ENCODE measurements at places on chromosomes 2 and 18.

DNA sequence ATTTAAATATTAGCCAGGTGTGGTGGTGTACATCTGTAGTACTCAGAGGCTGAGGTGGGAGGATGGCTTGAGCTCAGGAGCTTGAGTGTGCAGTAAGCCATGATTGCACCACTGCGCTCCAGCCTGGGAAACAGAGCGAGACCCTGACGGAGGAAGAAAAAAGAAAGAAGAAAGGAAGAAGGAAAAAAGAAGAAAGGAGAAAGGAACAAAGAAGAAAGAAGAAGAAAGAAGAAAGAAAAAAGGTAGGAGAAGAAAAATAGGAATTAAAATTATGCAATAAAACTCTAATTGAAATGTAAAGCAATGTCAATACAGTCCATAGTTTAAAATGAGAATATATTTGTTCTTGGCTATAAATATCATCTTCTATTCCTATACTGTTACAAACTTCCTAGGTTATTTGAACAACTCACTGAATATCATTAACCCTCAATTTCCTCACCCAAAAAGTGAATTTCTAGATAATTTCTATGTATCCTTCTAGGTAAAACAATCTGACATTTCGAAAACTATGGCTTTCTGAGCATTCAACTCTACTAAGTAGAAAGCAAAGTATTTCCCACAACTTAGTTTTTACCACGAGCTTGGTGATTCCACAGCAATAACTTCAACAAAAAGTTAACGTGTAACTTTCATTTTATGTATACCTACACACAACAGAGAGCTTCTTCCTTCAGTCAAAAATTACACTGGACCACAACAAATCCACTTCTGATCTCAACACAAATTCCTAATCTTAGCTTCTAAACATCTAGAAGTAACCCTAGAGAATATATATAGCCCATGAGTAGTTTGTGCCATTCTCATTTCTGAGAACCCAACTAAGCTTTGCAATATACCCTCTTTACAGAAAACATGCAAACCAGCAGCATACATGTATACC lies 19.7 kb downstream of the LPIN2 start:
- no peak for ATAC-seq

- no peak for ATAC-seq
Observed at GRCh38 chr2:223916181-223916920, 28.8 kb downstream of the WDFY1 start.

DNA sequence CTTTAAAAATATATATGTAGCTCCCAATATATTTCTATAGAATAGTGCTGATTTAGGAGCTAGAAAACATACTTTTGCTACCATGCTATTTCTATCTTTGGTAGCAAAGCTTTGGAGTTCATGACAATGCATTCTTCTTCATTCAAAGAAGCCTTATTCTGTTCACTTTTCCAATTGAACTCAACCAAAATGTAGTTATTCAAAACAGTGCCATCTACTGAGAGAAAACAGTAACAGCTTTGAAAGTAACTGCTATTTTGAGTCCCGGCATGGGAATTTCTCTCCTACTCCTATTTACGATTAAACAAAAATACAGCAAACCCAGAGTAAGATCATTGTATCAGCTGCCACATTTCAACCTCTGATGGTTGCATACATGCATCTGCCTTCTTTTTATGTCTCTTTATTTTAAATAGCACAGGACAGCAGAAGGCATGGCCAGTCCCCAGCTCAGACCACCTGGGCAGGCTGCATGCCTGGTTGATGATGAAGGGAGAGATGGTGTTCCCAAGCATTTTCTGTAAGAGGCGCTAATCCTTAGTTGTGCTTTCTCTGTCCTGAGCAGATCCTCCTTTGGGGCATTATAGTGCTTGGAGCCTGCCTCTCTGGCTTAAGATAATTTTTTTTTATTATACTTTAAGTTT lies 69.7 kb upstream of the SULT1C3 start:
- no peak for ATAC-seq

- no peak for ATAC-seq
Observed at GRCh38 chr18:75309564-75309963, 99.0 kb downstream of the TSHZ1 start.

GRCh38 chr2:49251766-49252165 lies 97.5 kb upstream of the FSHR start:
- ATAC-seq = no peak

DNA sequence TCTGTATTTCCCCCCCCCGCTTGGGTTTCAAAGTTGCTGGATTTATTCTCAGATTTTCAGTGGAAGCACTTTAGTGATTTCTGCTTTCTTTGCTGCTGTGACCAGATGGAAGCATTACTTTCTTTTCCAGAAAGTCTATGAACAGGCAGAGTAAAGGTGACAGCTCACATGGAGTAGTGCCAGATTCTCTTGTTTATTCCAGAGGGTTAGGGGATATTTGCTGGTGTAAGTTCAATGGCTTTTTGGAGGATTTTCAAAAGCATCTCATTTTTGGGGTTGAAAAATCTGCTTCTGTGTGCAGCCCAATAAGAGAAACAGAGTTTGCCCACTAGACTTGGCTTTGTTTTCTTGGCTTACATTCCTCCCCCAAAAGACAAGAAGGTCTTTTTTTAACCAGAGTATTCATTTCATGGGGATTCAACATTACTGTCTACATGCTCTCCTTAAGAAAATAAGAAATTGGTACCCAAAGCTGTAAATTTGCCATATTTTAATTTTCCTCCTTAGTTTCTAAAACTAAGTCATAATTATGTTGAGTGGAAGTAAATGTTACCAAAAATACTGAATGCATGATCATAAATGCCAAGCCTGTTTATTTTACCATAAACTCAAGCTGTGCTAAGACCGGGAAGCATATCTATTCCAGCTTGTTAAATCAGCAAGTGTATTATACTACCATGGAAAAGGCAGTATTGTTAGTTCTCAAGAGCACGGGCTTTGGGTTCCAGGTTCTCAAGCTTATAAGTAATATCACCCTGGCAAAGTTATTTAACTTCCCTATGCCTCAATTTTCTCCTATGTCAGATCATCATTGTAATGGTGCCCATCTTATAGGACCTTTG lies 557.2 kb downstream of the CPS1 start:
- ATAC-seq = no peak

DNA sequence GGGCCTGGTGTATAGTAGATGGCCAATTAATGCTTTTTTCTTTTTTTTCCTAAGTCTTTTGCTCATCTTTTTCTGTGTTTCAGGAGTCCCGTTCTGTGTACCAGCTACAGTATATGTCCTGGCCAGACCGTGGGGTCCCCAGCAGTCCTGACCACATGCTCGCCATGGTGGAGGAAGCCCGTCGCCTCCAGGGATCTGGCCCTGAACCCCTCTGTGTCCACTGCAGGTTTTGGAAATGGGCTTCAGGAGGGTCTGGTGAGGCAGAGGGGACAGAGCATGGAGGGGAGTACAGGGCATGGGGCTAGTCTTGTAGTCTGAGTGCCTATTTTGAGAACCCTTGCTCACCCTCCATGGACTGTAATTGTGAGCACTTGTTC lies 14.1 kb downstream of the PTPN18 start:
- ATAC-seq = no peak

GRCh38 chr2:105627534-105627933 lies 117.2 kb upstream of the NCK2 start:
- ATAC-seq = no peak

- ATAC-seq = no peak
Observed at GRCh38 chr2:111675419-111676194, 208.4 kb downstream of the ANAPC1 start.

DNA sequence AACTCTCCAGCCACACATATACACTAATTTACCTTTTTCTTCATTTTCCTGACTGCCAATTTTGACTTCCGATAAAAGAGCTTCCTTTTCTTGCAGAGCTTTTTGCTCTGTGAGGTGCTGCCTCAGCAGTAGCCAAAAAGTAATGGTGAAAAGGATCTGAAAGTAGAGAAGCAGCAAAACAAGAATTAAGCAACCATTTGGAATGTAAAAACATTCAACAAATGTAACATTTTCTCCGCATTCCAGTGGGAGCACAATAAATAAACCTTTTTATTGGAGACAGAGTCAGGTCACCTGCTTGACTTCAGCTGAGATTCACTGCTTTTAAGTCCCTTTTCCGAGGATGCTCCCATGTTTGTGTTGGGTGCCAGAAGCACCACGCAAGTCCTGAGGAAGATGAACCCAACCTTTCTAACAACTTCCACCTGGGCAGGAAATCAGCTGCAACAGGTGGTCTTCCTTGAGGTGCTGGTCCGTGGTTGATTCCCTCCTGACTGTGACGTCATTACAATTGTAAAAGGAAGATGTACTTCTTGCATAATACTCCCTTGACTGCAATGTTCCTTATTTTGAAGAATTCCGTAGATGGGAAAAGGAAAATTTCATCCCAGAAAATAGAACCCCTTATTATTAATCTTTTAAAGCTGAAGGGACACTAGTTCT lies 265.5 kb downstream of the NAPG start:
- no peak for ATAC-seq

GRCh38 chr18:50169149-50169548 lies 25.8 kb downstream of the MYO5B start:
- ATAC-seq = no peak

GRCh38 chr2:237448626-237449025 lies 34.7 kb upstream of the COL6A3 start:
- ATAC-seq = no peak

DNA sequence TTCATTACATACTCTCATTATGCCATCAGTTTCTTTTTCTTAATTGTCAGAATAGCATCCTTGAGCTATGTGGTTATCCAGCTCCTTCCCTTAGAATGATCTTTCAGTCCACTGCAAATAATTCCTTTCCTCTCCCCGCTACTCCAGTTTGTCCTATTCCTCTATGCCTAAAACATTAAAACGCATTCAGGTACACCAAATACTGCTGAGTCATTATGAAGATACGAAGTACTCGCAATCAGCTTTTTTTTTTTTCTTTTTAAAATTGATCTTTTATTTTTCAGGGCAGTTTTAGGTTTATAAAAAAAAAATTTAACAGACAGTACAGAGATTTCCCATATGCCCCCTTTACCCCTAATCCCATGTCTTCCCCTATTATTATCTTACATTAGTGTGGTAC lies 164.8 kb upstream of the TMEM200C start:
- ATAC-seq = no peak

DNA sequence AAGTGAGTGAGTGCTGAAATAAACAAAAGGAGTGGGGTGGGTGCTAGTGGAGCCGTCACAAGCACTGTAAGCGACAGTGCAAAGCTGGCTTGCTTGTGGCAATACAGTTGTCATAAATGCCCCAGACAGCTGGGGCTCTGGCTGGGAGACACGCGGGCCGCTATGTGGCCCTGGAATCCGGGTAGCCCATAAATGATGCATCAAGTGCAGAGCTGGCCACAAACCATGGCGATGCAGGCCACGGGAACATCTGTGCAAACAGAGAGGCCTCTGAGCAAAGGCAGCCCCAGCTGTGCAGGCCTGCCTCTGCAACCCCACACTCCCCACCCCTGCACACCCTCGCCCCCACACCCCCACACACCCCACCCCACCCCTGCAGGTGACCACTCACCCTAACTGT lies 349.2 kb upstream of the ID2 start:
- ATAC-seq = no peak

All from stimulated activated memory B cell treated with anti-CD40 and anti-IgM and Interleukin-4, amounts not matched to agents 10 μg/mL and 1 μg/mL and 100 μg/mL, for 72 hours (primary cell).